ENCODE measurements at places on chromosomes 5 and 9.

DNA sequence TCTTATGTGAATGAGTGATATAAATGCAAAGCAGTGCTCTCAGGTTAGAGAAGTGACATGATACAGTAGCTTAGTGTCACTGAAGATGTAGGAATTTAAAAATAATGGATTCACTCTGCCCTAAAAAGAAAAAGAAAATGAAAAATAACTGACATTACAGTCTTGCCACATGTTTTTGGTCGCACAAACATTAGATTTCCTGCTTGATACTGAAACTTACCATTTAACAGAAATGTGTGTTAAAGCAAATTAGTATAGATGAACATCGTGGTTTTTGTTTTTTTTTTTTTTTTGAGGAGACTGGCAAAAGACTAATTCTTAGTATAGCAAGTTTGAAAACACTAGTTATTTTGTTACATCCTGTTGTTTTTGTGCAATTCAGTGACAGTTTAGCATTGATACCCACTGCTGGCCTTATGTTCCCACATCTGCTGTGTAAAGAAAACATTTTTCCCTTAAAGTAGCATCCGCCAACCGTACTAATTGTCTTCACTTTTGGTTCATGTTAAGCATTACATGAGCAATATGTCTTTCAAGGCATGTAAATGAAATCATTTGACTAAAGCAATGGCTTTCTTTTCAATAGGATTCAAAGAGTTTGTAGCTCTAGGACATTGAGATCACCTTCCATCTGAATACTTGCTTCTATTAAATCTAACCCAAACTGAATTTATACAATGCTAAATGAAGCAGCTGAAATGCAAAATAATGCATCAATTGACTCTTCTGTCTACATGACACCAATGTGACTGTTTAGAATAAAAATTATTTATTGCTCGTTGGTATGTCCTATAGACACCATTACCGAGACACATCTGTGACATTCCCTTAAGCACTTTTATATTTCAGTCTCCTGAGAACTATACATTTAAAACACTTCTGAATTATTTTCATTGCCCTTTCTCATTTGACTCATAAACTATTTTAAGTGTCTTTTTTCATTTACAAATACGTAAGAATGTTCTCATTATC is 859.1 kb downstream of the MAT2B start:
- no peak for DNase-seq

- DNase-seq, result no peak
Measured at GRCh38 chr5:172903790-172904189, 55.4 kb upstream of the RPL26L1 start.

DNA sequence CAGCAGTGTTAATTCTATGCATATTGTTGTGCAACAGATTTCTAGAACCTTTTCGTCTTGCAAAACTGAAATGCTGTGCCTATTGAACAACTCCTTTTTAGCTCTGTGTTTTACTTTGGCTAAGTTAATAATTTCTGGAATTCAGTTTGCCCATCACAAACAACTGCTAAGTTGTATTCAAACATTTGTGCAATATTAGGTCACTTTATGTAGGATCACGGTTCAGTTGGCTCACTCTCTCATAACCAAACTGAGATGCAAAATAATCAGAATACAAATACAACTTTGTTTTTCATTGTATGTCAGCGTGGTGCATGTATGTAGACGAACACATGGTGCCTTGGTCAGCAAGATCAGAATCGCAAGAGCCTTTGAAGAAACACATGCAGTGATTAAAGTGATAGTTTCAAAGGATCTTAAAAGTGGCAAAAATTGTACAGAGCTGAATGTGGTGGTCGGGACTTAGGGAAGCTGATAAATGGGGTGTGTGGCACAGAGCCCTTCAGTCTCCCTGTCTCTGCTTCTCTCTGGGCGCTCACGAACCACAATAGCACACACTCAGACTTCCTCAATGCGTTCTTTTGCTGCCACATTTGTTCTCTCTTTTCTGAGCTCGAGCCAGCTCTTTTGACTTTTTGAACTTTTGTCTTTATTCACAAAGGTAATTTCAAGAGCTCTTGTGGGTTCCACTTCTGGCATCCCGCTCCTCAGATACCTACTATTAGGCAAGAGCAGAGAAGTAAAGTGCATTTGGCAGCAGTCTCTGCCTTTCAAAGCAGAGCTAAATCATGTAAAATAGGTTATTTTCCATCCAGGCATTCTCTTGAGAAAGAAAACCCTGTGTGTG is 112.4 kb upstream of the CTSL start:
- no peak for DNase-seq

- no peak for DNase-seq
Measured at GRCh38 chr5:87899208-87899661, 369.4 kb downstream of the TMEM161B start.

- DNase-seq, result no peak
Measured at GRCh38 chr9:78210841-78211301, 25.0 kb upstream of the CEP78 start.

- DNase-seq, result no peak
Measured at GRCh38 chr5:50856401-50857119, 190.1 kb downstream of the PARP8 start.

- DNase-seq, result no peak
Measured at GRCh38 chr5:178207183-178207916, 3.0 kb downstream of the HNRNPAB start.

DNA sequence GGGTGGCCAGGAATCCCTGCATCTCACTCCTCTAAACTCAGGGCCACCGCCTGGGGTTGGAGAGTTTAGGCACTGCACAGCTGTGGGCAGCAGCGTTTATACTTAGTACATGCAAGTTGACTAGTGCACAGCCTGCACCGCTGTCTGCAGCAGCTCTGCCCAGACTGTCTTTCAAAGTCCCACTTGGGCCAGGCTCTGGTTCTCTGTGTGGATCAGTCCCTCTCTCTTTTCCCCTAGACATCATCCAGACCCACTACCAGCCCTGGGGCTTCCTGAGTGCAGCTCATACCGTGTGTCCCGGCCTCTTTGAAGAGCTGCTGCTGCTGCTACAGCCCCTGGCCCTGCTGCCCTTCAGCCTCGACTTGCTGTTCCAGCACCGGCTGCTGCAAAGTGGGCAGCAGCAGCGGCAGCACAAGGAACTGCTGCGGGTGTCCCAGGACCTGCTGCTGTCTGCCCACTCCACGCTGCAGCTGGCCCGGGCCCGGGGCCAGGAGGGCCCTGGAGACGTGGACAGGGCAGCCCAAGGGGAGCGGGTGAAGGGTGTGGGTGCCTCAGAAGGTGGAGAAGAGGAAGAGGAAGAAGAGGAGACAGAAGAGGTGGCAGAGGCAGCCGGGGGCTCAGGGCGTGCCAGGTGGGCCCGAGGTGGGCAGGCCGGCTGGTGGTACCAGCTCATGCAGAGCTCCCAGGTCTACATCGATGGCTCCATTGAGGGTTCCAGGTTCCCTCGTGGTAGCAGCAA is 45.1 kb upstream of the TESK1 start:
- no peak for DNase-seq

DNA sequence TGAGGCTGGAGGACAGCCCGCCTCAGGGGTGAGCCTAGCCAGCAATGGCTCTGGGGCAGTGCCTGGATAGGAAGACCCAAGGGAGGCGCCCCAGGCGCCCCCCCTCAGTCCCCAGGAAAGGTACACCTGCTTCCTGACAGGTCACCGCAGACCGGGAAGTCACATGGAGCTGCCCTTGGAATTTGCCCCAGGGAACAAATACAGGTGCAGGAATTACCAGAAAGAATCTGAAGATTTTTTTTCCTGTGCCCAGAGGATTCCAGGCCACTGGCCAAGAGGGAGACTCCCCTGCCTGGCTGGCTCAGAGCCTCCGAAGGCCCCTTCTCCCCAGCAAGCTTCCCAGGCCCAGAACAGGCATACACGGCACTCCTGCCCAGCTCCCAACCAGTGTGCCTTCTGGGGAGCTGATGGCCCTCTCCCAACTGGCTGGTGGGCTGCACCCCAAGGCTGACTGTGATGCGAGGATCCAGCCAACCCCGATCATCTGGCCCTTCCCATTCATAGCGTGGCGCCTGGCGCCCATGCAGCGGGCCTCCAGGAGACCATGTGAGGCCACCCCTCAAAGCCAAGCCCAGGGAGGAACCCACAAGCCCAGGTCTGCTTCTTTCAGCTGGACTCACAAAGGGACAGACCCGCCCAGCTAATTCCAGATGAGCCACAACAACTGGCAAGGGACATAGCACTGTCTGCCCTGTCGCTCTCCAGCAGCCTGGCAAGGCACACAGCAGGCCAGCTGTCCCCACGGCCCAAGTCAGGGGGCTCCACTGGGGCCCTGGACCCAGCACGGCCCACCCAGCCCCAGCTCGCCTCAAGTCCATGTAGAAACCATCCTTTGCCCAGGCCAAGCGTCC is 2.3 kb downstream of the TPRN start:
- no peak for DNase-seq
